ENCODE measurements at places on chromosomes 1 and 21. TPM values are rescaled to one million over a fixed set of nuclear protein-coding genes. Genes with fewer than 3 reads are reported as not detected.
A peak's percentile ranks its signal among the peaks of the same experiment; 100 is the strongest.

Gene RAB7B
- 0.22 TPM for total RNA-seq

Gene TCHHL1
- total RNA-seq, result not detected

Gene HPDL
- not detected for total RNA-seq

Gene TMEM125
- 13.9 TPM for total RNA-seq

Gene C1orf53
- total RNA-seq, result 4.2 TPM

Gene F11R
- total RNA-seq, result 86.7 TPM

DNA sequence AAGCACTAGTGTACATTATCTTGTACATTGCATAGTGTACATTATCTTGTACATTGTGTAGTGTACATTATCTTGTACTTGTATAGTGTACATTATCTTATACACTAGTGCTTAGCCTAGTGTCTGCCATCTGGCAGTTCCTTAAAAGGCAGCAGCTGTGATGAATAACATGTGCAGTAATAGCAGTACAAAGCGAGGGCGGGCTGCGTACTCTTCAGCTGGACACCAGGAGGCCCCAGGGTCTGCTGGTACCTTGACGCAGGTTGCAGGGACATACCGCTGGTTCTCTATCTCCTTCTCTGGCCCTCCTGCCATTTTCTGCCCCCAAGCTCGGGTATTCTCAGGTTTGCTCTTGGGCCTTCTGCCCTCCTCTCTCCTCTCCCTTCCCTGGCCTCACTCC, 149.6 kb downstream of the SEC16B start:
- DNase-seq, result no peak

- no peak for DNase-seq
Measured at GRCh38 chr1:34166625-34167361, 1.8 kb upstream of the CSMD2 start.

DNA sequence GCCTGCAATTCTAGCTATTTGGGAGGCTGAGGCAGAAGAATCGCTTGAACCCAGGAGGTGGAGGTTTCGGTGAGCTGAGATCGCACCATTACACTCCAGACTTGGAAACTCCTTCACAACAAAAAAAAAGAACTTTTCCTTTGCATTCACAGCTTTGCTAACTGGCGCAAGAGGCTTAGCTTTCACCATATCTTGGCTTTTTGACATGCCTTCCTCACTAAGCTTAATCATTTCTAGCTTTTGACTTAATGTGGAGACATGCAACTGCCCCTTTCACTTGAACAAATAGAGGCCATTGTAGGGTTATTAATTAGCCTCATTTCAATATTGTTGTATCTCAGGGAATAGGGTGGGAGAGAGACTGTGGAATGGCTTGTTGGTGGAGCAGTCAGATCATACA, 8.7 kb downstream of the KPNA6 start:
- no peak for DNase-seq

GRCh38 chr1:12096615-12097014, 33.5 kb downstream of the TNFRSF8 start:
- no peak for DNase-seq

- DNase-seq, result no peak
Measured at GRCh38 chr1:8027748-8028570, 1.9 kb upstream of the ERRFI1 start.

- no peak for DNase-seq
Measured at GRCh38 chr1:89312572-89312971, 39.9 kb upstream of the GBP5 start.

DNA sequence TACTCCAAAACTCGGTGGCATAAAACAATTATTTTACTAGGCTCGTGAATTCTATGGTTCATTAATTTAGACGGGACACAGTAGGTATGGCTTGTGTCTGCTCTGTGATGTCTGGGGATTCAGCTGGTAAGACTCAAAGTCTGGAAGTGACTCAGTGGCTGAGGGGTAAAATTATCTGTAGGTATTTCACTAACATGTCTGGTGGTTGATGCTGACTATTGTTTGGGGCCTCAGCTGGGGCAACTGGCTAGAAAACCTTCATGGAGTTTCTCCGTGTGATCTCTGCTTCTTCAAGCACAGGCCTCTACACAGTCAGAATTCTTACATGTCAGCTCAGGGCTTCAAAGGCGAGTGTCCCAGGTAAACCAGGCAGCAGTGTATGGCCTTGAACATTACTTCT, 41.2 kb upstream of the KLF17 start:
- no peak for DNase-seq

GRCh38 chr1:198937231-198938031, 298.6 kb downstream of the PTPRC start:
- DNase-seq, result peak; percentile 76

DNA sequence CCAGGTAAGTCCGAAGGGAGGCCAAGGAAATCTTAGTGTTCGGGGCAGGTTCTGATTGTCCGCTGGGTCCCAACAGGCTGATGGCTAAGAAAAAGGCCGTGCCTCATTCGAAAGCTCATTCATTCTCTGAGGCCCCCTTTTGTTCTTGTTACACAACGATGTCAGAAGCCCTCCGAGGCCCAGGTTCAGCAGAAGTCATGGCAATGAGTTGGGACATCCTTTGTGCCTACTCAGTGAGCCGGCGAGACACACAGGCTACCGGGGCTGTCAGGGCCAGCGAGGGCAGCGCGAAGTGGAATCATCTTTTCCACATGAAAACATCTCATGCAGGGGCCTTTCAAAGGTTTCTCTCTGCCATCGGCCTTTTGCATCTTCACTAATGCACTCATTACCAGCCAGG, 49.0 kb upstream of the EFHD2 start:
- no peak for DNase-seq
